Esophagus squamous epithelium (tissue), 5 donors: ENCODE measurements at places on chromosomes 7 and 10.

GRCh38 chr10:10745291-10745690, 272.4 kb upstream of the CELF2 start:
- no peak overlapping the region for H3K27ac ChIP-seq
- no peak for DNase-seq
- H3K4me1 ChIP-seq, result no peaks in the 10 kb centered on the region
- H3K36me3 ChIP-seq, result no peaks in the 10 kb centered on the region
- H3K27me3 ChIP-seq, result no peaks in the 10 kb centered on the region
- H3K4me3 ChIP-seq, result no peak overlapping the region

DNA sequence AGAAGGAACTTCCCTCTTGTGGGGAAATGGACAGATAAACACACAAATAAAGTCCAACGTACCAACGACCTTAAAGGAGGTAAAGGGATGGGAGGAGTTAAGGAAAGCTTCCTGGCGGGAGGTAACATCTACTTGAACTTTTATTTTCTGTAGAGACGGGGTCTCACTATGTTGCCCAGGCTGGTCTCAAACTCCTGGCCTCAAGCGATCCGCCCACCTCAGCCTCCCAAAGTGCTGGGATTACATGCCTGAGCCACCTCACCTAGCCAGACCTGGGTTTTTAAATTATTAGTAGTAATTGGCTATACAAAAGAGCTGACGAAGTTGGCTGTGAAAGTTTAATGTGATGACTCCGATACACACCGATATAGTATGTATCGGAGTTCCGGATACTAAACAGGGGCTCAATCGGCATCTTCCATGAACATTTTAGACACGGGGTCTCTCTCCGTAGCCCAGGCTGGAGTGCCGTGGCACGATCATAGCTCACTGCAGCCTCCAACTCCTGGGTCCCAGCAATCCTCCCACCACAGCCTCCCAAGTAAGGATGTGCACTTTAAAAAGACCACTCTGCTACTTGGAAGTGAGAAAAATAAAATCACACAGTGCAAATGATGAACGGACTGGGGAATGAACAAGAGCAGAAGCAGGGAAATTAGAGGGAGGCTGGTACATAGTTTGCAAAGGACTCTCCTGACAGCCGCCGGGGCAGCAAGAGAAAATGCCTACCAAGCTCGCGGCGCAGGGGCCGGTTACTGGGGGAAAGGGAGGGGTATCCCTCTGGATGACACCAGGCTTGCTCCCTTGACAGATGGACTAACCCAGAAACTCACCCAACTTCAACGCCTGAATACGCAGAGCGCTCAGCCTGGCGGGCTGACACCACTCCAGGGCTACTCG, 1.0 kb downstream of the BCL7B start:
- no peaks in the 10 kb centered on the region for H3K4me1 ChIP-seq
- no peak for DNase-seq
- H3K36me3 ChIP-seq, result peaks cover 7% of the 10 kb centered on the region
- H3K27ac ChIP-seq, result peak overlapping the region; percentile 100
- no peaks in the 10 kb centered on the region for H3K27me3 ChIP-seq
- H3K4me3 ChIP-seq, result peak overlapping the region; percentile 84

DNA sequence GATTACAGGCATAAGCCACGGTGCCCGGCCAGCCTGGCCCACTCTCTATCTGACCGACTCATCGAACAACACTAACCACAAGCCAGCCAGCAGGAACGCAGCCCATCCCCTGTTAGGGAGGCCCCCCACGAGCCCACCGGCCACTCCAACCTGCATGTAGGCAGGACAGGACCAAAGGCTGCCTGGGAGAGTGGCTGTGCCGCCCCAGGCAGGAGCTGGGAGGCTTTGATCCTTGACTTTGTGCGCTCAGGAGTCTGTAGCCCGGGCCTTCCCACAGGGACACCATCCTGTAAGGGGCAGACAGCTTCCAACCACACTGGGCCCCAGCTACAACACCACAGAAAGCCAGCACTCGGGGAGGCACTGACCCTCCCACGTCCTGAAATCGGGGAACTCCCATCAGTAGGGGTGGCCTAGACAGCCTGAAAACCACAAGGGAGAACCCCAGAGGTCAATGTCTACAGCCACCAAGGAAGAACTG, 29.4 kb downstream of the GRID1 start:
- no peak for DNase-seq
- no peaks in the 10 kb centered on the region for H3K27me3 ChIP-seq
- no peak overlapping the region for H3K4me3 ChIP-seq

- no peak for DNase-seq
- no peaks in the 10 kb centered on the region for H3K4me1 ChIP-seq
- no peak overlapping the region for H3K27ac ChIP-seq
- H3K4me3 ChIP-seq, result no peak overlapping the region
- no peaks in the 10 kb centered on the region for H3K27me3 ChIP-seq
Observed at GRCh38 chr7:68980011-68980410, 618.3 kb upstream of the AUTS2 start.

DNA sequence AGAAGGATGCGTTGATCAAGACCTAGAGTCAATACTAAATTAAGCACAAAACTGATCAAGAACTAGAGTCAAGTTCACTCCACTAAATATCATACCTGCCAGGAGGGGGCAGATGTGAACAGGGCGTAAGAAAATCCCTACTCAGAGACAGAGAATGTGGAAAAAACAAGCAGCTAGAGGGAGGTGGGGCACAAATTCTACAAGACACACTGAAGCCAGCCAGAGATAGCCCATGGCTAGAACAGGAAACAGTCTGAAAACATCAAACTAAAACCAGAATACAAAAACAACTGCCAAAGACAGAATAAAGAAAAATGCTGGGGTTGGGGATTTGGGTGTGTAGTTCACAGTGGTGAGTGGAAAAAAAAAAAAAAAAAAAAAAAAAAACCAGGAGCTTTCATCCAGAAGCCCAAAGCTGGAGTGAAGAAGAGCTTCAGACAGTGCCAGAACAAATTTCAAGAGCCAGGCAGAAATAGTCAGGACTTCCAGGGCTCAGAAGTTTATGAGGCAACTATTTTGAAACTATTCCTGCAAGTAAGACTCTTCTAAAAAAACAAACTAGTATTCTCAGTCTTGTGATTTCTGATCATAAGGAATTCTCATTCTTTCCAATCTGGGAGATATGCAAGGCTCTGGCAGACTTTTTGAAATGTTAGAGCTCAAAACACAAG, 118.3 kb downstream of the CCDC71L start:
- H3K4me1 ChIP-seq, result no peaks in the 10 kb centered on the region
- H3K36me3 ChIP-seq, result no peaks in the 10 kb centered on the region
- H3K4me3 ChIP-seq, result no peak overlapping the region
- DNase-seq, result no peak

DNA sequence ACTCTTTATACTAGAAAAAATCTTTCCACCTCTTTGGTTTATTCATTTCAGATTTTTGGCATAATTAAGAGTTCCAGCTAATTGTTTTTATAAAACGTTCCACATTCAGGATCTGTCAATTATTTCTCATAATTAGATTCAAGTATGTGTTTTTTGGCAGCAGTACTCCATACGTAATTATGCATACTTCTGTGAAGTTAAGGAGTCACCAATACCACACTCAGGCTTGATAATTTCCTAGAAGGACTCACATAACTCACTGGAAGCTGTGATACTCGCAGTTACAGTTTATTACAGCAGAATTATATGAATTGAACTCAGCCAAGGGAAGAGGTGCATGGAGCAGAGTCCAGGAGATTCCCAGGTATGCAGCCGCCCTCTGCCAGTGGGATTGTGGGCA, 290.5 kb upstream of the AKR1E2 start:
- no peak overlapping the region for H3K4me3 ChIP-seq
- H3K36me3 ChIP-seq, result no peaks in the 10 kb centered on the region
- no peak overlapping the region for H3K27ac ChIP-seq
- DNase-seq, result no peak
- H3K4me1 ChIP-seq, result no peaks in the 10 kb centered on the region
- no peaks in the 10 kb centered on the region for H3K27me3 ChIP-seq

DNA sequence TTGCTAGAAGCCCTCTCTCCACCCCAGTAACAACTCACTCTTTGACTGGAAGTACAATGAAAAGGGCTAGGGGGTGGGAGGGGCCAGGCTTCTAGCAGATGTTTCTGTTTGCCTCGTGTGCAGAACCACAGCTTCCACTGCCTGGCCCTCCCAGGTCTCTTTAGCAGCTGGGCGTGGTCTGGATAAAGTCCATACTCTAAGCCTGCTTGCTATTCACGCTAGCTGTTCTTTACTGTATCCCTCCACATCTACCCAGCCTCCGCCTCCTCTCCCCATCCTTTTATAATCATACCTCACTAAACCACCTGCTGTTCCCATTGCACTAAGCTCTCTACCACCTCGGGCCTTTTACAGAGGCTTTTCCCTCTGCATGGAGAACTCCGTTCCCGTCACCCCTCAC, 288.8 kb downstream of the CAMK1D start:
- peaks cover 4% of the 10 kb centered on the region for H3K4me1 ChIP-seq
- H3K27ac ChIP-seq, result no peak overlapping the region
- no peak for DNase-seq
- H3K36me3 ChIP-seq, result no peaks in the 10 kb centered on the region

DNA sequence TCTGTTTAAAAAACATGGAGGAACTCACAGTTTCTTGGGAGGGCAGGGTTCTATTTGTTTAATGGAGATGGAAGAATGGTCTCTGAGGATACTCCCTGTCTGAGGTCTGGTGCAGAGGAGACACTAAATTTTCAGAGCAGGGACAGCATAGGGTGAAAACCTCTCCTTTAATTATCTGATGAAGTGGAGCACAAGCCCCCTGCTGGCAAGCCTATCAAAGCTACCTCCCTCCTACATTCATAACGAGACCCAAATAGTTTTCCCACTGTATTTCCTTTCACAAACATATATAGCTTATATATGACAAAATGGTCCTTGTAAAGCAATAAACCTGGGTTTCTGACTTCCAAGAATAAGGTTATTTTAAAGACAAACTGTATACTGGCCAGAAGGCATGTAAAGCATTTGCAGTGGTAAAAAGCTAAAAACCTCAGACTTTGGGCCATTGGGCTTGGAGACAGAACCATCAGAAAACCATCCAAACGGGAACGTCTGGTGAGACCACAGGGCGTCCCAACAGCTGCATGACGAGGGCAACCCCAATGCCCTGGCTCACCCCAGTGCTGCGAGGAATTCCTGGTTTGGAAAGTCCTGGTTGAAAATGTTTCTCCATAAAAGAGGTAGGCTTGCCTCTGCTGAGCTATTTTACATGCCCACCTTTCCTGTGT, 201.3 kb downstream of the FANK1 start:
- no peaks in the 10 kb centered on the region for H3K4me1 ChIP-seq
- H3K27me3 ChIP-seq, result no peaks in the 10 kb centered on the region
- H3K36me3 ChIP-seq, result no peaks in the 10 kb centered on the region
- H3K27ac ChIP-seq, result no peak overlapping the region
- H3K4me3 ChIP-seq, result no peak overlapping the region

GRCh38 chr10:22560913-22561239, 153.5 kb downstream of the PIP4K2A start:
- no peak overlapping the region for H3K27ac ChIP-seq
- no peaks in the 10 kb centered on the region for H3K4me1 ChIP-seq
- no peaks in the 10 kb centered on the region for H3K27me3 ChIP-seq
- H3K36me3 ChIP-seq, result no peaks in the 10 kb centered on the region
- no peak overlapping the region for H3K4me3 ChIP-seq
- DNase-seq, result no peak

DNA sequence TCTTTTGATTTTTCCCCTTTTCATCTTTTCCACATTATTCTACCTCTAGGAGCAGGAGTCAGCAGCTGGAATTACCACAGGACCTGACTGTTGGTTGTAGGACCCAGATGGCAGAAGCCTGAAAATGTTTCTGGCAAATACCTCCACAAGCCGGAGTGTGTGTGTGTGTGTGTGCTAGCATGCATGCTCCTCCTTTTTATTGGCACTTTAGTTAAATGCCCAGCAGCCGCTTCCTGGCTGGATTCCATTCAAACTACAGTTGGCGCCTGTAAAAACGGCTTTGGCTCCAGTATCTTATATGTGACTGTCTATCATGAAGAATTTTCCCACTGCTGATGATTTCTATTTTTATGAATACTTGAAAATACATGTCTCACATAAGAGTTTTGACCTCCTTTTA, 319.7 kb upstream of the SP4 start:
- no peaks in the 10 kb centered on the region for H3K27me3 ChIP-seq
- no peak overlapping the region for H3K4me3 ChIP-seq
- DNase-seq, result no peak
- no peak overlapping the region for H3K27ac ChIP-seq

DNA sequence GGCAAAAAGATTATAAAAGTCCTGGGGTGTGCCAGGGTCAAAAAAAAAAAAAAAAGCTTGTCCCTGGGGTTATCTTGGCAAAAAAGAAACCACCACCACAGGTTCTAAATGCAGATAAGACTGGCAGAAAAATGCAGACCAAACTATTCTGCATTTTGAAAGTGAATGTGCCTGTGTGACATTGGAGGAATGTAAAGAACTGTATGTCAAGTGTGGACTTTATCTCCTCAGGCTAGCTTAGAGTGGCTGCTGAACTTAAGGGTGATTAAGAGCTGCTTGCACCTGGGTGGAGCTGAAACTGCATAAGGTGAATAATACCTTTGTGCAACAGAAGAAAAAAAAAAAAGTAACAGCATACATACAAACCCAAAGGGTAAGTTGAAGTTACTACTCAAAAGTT, 1.3 kb upstream of the NAPEPLD start:
- peak overlapping the region; percentile 92 for H3K27ac ChIP-seq
- no peaks in the 10 kb centered on the region for H3K27me3 ChIP-seq
- H3K36me3 ChIP-seq, result no peaks in the 10 kb centered on the region

DNA sequence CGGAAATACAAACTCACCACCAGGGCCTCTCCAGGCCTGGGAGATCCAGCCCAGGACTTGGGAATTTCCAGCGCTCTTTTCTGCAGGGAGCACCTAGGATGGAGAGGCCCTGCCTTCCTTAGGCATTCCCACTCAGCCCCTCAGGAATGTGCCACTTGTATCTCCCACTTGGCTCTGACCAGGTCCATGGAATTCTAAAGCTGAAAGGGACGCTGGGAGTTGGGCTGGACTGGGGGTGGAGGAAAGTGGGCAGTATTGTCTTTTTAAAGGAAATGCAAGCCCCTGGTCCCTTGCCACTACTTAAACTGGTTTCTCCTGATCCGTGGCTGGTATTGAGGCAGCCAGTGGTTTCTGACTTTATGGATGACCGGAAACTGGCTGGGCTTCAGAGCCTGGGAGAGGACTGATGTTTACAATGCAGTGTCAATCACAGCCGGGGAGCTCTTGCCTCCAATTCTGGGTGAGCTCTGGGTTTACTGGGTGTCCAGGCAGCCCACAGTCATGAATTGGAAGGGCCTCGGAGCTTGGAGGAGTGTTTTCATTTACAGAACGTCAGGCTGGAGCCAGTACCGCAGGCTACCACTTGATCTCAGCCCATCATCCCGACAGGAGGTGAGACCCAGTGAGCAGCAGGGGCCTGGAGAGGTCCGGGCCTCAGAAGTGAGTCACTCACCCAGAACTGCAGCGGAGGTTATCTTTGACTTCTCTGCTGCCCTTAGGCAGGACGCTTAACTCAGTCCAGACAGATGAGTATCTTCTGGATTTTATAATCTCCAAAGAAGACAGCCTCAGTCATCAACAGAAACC, 27.3 kb downstream of the AGAP3 start:
- peak overlapping the region; percentile 63 for H3K4me3 ChIP-seq
- peaks cover 17% of the 10 kb centered on the region for H3K36me3 ChIP-seq
- no peaks in the 10 kb centered on the region for H3K27me3 ChIP-seq
- H3K4me1 ChIP-seq, result peaks cover 21% of the 10 kb centered on the region
- no peak for DNase-seq
- peak overlapping the region; percentile 95 for H3K27ac ChIP-seq
